ENCODE measurements at places on chromosomes 12 and 14.
A peak's percentile ranks its signal among the peaks of the same experiment; 100 is the strongest.

DNA sequence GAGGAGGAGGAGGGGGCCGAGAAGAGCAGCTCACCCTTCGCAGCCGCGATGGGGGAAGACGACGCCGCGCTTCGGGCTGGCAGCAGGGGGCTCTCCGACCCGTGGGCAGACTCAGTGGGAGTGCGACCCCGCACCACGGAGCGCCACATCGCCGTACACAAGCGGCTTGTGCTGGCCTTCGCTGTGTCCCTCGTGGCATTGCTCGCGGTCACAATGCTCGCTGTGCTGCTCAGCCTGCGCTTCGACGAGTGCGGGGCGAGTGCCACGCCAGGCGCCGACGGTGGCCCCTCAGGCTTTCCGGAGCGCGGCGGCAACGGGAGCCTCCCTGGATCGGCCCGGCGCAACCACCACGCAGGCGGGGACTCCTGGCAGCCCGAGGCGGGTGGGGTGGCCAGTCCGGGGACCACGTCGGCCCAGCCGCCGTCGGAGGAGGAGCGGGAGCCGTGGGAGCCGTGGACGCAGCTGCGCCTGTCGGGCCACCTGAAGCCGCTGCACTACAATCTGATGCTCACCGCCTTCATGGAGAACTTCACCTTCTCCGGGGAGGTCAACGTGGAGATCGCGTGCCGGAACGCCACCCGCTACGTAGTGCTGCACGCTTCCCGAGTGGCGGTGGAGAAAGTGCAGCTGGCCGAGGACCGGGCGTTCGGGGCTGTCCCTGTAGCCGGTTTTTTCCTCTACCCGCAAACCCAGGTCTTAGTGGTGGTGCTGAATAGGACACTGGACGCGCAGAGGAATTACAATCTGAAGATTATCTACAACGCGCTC, 745 bp downstream of the TRHDE start:
- peak; percentile 41 for DNase-seq

- no peak for DNase-seq
Measured at GRCh38 chr12:115267891-115268290, 583.9 kb upstream of the TBX3 start.

- DNase-seq: no peak
Measured at GRCh38 chr14:85233756-85234155, 296.2 kb upstream of the FLRT2 start.

- peak; percentile 89 for DNase-seq
Measured at GRCh38 chr14:64704143-64704742, at the start of gene PLEKHG3. TSS of gene PLEKHG3 (plus strand) at chr14:64704424. CDS start at chr14:64727632, 23,208 bp downstream.

DNA sequence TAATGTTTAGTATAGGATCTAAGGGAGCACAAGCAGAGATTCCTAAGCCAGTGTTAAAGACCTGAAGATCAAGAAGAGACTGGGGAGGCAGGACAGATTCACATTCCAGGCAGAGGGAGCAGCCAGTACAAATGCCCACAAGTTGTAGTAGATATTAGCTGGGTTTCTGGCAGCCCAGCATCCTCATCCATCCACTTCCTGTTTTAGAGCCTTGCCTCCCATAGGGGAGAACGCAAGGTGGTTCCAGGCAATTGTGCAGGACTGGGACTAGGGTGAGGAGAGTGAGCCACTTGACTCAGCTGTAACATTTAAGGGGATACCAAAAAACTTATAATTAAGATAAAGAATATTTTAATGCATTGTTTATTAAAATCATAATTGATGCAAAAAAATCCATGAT, 71.3 kb upstream of the PSMA6 start:
- DNase-seq: no peak

GRCh38 chr12:82919388-82920054, 232.8 kb downstream of the TMTC2 start:
- DNase-seq: no peak

DNA sequence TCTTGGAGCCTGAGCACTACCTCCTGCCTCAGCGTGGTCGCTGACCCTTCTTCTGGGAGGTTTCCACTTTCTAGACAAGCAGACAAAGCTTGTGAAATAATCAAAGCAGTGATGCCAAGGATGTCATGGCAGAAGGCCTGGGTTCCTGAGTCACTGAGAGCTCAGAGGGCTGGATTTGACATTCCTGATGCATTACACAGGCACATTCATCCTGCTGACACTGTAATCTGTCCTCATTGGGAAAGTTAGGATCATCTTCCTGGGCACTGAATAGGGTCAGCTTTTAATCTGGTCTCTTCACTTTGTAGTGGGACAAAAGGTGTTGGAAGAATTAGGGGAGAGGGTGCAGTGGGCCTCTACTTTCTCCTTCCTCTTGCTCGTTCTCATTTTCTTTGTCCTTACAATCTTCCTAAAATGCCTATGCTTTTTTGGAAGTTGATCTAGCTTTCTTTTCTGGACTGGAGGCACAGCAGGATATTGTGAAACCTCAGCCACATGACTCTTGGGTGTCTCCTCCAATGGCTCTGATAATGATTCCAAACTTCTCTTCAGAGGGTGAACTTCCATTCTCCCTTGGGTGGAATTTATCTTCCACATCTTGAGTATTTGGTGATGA, 29.6 kb downstream of the EEA1 start:
- peak; percentile 76 for DNase-seq

GRCh38 chr14:22422238-22422637, 166.8 kb downstream of the DAD1 start:
- no peak for DNase-seq

GRCh38 chr12:107025671-107026070, 38.7 kb upstream of the MTERF2 start:
- DNase-seq: no peak

DNA sequence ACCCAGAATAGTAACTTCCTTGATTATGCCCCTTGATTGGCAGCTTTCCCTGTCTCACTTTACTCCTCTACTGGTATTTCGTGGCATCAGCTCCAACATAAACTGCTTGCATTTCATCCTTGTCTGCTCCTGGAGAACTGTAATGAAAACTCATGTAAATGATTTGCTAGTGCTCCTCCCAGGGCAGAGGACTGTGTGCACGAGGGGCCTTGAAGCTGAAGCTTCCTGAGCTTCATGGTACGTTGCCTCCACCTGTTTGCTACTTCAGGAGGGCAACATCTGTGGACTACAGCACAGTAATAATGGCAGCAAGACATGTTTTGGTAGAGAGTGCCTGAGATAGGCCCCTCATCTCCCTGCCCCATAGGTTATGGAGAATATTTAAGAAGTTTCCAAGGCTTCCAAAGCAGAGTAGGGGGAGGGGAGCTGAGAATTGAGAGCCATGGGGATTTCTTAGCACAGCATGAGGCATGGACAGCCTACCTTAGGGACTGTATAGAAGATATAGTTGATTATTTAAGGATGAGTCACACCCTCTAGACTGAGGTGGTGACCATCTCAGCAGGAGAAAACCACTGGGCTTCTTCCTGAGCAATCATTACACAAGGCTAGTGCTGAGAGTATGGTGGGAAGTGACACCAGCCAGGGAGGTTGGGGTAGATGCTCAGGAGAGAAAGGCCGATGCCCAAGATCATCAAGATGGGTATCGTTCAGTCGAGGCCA, 29.5 kb downstream of the CCDC198 start:
- no peak for DNase-seq

GRCh38 chr14:21074398-21075272, 4.5 kb downstream of the ARHGEF40 start:
- no peak for DNase-seq

DNA sequence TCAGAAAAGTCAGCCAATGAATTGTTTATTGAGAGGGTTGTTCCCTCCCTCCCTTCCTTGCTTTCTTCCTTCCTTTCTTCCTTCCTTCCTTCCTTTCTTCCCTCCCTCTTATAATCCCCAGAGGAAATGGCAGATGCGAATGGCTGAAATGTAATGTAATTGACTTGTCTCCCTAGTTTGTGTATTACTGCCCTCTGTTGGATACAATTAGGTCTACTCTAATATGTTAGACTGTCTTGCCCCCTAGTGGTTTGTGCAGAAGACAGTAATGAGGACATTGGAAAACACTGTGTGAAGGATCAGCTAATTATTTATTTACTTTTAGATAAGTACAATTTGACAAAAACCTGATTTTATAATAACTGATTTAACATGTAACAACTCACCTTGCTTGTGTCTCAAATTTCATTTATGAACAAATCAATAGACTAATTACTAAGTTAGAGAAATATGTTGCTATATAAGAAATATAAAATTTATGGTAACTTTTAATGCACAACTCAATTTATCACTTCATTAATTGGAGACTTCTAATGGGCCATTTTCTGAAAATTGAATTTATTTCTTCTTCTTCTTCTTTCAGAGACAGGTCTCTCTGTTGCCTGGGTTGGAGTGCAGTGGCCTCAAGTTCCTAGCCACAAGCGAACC, 229.8 kb upstream of the LRIG3 start:
- no peak for DNase-seq

DNA sequence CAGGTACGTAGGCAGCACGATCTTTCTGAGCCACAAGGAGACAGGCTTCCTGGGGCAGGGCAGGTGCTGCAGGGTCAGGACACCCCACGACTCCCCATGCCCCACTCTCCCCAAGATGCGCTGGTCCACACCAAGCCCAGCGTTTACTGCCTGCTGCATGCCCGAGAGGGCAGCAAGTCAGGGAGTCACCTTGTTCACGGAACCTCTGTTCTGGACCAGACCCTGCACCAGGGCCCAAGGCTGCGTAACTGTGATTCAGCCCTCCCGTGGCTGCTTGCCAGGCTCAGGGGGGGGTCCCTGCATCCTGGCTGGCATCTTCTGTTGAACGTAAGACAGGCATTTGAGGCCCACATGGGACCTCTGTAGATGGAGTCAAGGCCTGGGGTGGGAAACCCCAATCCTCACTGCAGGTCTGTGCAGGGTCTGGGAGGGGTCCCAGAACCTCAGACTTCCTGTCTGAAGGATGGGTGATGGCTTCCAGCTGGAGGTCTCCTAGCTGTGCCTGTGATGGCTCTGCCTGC, 228.6 kb upstream of the RTL1 start:
- no peak for DNase-seq

DNA sequence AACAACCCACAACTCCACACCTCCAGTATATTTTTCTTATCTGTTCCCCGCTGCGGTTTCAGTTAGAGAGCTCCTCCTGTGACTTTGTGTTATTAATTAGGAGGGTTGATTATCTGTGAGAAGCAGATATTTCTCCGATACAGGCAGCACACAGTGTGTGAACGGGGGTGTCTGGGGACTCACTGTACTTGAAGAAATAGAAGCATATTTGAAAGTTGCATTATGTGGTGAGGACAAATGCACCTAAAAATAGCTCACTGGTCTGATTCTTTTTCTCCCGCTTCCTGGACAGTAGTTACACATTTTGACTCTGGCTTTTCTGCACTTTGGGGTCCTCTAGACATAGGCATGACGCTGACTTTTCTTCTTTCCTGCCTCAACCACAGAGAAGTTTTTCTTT, 277.7 kb downstream of the VRK1 start:
- DNase-seq: no peak

- DNase-seq: no peak
Measured at GRCh38 chr12:124520907-124521306, 46.5 kb downstream of the NCOR2 start.

- no peak for DNase-seq
Measured at GRCh38 chr14:99205086-99205688, 66.8 kb downstream of the BCL11B start.

DNA sequence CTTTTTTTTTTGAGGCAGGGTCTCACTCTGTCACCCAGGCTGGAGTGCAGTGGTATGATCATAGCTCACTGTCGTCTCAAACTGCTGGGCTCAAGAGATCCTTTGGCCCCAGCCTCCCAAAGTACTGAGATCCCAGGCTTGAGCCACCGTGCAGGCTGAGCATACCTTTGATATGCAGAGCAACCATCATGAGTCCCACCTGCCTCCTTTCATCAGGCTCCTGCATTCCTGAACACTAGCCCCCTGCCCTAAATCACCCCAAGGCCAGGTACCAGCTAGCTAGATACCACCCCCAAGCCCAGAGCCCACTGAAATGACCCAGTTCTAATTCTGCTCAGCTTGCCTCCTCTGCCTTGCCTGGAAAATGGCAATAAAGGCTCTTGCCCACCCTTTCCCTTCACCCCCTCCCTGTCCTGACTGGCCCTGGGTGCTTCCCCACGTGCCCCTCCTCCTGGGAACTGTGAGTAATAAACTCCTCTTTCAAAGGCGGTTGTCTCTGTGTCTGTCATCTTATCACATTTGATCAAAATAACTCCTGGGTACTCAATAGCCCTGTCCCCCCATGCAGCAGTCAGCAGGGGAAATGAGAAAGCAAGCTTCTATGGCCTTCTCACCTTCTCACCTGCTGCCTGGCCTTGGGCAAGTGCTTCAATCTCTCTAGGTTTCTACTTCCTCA, 6.4 kb upstream of the BRF1 start:
- no peak for DNase-seq

DNA sequence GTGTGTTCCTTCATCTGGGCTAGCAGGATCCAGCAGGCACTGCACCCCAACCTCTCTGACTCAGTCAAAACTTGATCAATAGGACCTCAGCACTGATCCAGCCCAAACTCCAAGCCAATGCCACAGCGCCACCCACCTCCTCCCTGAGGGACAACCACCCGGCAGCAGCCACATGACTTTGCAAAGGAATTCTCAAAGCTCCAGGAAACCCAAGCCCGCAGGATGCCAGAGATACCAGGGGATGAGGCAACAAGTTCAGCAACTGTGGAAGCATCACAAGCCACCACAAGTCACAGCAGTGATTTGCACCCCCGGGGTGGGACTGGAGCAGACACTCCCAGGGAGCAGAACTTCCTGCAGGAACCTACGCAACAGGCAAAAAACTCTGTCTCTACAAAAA, 37.3 kb downstream of the ACTN1 start:
- peak; percentile 46 for DNase-seq

GRCh38 chr14:77457115-77457521, 283 bp downstream of the VIPAS39 start:
- no peak for DNase-seq

GRCh38 chr14:69673578-69674305, 62.3 kb downstream of the SUSD6 start:
- DNase-seq: no peak

DNA sequence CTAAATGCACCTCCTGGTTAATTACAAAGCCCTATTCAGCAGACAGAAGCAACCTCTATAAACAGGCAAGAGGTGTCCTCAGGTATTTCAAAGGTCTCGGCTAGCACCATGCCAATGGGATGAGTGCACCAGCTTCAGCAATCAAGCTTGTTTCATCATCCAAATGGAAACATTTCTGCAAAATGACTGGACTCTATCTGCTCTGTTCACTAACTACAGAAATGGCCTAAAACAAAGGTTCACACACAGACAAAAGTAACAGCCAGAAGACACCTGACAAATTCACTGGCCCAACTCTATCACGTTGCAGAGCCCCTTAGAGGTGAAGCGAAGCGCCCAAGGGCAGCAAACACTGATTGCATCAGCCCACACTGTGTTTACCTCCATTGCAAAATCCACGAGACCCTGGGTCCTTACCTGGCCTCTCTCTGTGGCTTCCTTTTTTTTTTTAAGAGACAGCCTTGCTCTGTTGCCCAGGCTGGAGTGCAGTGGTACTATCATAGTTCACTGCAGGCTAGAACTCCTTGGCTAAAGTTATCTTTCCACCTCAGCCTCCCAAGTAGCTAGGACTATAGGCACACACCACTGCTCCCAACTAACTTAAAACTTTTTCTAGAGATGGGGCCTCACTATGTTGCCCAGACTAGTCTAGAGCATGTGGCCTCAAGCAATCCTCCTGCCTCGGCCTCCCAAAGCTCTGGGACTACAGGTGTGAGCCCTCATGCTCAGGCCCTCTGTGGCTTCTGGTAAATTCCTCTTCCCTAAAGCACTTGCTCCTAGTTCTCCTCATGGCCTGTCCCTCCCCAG, 8.5 kb upstream of the SYNE3 start:
- DNase-seq: no peak

GRCh38 chr14:104314251-104314941, 176.0 kb downstream of the KIF26A start:
- DNase-seq: no peak

GRCh38 chr12:47849261-47849660, 29.6 kb upstream of the HDAC7 start:
- no peak for DNase-seq

Measured in right hindlimb (tissue), 1 donor.